ENCODE measurements at places on chromosomes 7 and 10.

- no peak for DNase-seq
Measured at GRCh38 chr10:24414597-24414996, 205.7 kb downstream of the KIAA1217 start.

DNA sequence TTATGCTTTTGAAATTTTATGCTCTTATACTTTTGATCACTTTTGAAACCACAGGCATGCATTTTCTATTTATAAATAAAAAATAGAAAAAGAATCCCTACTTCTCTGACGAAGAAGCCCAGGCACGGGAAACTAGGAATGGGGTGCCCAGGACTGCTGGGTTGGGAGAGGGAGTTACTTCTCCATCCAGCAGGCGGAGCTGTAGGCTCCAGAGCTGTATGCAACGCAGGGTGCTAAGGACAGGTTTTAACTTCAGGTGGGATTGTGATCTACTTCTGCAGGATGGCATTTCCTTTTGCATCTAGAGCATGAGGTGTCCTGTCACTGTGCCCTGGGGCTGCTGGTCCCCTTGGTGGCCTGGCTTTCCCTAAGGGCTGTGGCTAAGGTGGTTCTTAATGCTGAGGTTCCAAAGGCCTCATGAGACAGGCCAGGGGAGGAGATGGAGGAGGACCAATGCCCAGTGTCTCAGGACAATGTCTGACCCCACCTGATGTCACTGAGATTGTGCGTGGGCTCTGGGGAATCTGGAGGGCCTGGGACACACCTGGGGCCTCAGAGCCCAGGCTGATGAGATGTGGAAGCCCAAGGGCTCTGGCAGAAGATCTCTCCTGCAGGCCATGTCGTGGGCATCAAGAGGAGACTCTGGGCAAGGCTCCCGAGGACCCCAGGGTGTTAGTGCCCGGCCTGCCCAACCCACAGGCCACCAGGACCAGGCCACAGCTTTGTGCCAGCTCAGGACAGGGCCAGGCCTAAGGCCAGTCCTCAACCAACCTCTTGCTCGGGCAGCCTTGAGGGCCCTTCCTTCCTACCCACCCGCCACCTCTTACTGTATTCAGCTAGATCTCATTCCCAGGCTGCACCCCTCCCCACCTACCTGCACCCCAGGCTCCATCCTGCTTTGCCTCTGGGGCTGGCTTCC is 507 bp downstream of the CCDC201 start:
- DNase-seq = no peak

DNA sequence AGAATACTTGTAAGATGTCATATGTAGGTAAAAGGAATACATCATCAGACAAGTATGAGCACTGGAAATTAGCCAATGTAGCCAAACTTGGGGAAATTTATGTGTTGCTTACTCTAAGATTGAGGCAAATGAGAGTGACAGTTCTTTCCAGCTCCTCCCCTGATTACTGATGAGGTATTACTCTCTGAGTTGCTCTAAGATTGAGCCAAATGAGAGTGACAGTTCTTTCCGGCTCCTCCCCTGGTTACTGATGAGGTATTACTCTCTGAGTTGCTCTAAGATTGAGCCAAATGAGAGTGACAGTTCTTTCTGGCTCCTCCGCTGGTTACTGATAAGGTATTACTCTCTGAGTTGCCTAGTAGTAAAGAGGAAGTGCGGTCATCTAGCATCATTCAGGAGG is 435.8 kb downstream of the NRG3 start:
- DNase-seq = no peak

DNA sequence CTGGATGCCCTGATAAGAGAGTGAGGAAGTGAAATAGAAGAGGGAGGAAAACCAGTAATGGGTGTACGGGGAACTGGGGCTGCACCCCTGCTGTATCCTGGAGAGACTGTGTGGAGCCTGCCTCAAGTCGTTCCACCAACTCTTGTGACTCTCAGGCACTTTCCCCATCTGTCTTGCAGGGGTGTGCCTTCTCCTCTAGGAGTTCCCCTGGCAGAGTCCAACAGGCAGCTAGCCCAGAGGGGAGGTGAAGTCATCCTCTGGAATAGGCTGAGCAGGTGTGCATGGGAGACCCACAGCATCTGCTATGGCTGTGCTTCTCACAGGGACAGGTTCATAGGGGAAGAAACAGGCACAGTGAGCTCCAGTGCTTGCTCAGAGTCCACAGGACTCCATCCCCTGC is 46.8 kb downstream of the WIPF3 start:
- DNase-seq = no peak

- peak; percentile 28 for DNase-seq
Measured at GRCh38 chr10:70672165-70673042, at the start of gene ADAMTS14. ADAMTS14 (plus strand) TSS chr10:70672506; CDS start chr10:70672803, 297 bp downstream.

GRCh38 chr7:108805808-108806397 is 236.2 kb downstream of the DNAJB9 start:
- peak; percentile 29 for DNase-seq

GRCh38 chr10:112314822-112315474 is 31.7 kb downstream of the TECTB start:
- DNase-seq = peak; percentile 61

DNA sequence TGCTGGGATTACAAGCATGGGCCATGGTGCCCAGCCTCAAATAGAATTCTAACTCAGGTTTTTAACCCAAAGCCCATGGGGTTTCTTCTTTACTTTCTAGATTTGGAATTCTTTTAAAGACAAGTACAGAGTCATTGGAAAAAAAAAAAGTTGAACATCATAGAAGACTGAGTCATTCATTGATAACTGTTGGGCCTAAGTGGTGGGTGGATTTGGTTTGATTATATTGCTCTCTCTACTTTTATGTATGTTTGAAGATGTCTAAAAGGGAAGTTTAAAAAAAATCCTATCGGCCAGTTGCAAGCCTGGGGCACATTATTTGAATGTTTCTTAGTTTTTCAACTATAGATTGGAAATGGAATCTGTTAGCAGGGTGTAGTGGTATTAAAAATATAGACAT is 49.7 kb downstream of the INPP5F start:
- DNase-seq = no peak

- DNase-seq = peak; percentile 80
Measured at GRCh38 chr7:84948634-84949033, 238.2 kb downstream of the SEMA3D start.

GRCh38 chr7:1397491-1398327 is 61.6 kb downstream of the MICALL2 start:
- DNase-seq = peak; percentile 32

GRCh38 chr10:84270708-84271107 is 25.9 kb downstream of the RGR start:
- DNase-seq = no peak

DNA sequence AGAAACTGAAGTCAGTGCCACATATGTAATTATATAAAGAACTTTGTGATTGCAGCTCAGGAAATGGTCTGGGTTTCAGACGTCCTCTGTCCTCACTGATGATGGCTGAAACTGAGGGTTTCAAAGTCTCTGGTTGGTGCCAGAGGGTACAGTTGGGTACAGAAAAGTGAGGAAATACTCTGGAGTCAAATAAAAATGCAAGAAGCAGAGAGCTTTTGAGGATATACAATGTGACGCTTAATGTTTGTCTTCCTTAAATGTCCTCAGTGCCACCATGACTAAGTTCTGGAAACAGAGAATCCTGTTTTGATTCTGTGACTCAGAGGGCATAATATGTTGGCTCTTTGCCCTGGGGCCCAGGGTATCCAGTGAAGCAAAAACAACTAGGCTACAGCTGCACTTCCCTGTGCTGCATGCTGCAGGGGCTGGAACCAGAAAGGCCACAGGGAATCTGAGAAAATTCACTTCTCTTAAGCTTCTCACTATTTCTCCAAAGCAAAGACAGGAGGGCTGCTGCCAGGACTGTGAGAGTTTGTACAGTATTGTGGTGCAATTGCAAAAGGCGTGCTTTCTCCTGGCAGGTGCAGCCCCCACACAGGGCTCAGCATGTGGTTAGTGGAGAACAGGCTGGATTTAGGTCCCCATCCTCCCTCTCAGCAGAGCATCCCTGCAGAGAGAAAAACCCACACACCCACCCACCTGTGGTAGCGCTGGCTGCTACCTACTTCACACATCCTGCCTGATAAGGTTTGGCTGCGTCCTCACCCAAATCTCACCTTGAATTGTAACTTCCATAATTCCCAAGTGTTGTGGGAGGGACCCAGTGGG is 169.5 kb upstream of the SVIL start:
- DNase-seq = peak; percentile 89

- DNase-seq = no peak
Measured at GRCh38 chr10:121734589-121735045, 136.4 kb upstream of the FGFR2 start.

- DNase-seq = no peak
Measured at GRCh38 chr7:66331883-66332282, 126.7 kb downstream of the TPST1 start.

- DNase-seq = no peak
Measured at GRCh38 chr7:127017196-127017595, 235.5 kb downstream of the GRM8 start.

DNA sequence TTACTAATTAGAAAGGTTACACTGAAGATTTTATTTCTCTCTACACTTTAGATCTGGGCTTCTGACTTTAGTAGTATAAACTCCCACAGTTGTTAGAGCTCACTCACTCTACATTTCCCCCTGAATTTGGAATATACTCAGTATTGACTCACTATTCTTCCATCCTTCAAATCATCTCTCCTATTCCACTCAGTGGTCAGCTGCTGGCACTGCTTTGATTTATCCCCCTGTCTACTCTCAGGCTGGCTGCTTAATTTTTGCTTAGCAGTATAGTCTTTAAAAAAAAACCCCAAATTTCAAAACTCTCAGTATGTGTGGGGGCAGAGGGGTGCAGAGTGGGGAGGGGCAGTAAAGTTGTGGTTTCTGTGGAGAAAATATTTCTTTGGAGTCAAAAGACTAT is 68.9 kb downstream of the CDK6 start:
- DNase-seq = peak; percentile 82

DNA sequence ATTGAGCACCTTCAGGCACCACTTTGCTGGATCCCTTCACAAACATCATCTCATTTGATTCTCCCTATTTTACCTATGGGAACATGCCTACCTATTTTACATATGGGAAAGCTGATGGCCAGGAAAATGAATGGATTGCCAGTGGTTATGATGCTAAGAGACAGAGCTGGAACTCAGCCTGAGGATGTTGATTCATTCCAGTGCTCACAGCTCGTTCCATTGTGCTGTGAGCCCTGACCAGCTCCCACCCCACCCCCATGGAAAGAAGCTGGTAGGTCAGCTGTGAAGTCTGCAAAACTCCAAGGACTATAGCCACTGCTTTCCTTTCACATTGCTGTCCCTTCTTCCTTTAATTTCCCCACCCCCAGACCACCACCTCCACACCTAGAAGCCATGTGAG is 9.6 kb downstream of the UBTD1 start:
- peak; percentile 42 for DNase-seq

DNA sequence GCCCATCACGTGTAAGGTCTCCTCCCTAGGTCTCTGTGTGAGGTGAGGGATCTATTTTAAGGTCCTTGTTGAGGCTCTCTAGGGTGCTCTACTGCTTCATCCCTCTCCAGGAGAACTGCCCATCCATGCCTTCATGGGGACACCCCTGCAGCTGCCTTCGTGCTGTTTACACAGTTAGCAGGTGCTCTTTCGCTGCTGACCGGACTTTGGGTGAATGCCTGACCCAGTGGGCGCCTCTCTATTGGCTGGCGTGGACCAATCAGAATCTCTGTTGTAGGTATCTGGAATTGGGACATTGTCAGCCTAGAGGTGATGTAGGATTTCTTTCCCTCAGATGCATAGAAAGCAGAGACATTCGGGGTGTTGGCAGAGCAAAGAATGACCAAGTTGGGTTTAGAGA is 38.7 kb upstream of the HMX3 start:
- no peak for DNase-seq

DNA sequence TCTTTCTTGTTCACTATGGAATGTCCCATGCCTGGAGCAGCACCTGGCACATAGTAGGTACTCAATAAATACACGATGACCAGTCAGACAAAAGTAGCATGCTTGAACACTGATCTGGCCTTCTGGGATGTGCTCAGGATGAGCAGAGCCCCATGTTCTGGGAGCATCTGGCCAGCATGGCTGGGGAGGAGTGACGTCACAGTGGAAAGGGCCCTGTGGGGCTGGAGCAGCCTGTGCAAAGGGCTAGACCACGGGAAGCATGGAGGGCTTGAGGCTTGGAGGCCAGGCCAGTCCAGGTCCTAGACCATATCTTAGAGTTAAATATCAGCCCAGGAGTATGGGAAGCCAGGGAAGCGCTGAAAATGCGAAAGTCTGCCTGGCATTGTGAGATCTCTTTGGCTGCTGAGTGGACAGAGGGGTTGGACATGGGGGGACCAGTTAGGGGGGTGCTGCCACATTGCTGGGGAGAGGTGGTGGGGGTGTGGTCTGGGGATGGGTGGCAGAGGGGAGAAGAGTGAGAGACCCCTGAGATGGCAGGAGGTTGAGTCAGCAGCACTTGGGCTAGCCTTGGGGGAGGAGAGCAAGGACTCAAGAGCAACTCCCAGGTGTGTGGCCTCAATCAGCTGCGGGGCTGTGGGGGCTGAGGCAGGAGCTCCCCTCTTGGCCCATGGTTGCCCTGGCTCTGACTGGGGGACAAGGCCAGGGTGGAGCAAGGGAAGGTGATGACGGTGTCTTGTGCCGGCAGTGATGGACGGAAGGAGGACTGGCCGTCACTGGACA is 34.9 kb downstream of the ZCCHC24 start:
- DNase-seq = no peak

- peak; percentile 77 for DNase-seq
Measured at GRCh38 chr7:5665094-5666025, 116.1 kb downstream of the RNF216 start.

DNA sequence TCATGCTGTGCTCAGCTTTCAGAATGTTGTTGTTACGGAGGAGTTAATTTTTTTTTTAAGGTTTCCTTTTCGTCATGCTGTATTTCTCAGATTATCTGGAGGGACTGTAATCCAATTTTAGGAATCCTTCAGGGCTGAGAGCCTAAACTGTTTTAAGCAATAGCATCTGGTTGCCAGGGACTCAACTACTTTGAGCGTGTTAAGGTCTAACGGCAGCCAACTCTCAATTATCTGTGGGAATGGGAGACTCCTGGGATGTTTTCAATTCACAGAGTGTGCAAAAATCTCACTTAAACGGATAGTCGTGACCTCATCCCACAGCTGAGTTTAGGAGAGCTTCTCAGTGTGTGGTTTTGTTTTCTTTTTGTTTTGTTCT is 291.7 kb downstream of the AUTS2 start:
- no peak for DNase-seq

DNA sequence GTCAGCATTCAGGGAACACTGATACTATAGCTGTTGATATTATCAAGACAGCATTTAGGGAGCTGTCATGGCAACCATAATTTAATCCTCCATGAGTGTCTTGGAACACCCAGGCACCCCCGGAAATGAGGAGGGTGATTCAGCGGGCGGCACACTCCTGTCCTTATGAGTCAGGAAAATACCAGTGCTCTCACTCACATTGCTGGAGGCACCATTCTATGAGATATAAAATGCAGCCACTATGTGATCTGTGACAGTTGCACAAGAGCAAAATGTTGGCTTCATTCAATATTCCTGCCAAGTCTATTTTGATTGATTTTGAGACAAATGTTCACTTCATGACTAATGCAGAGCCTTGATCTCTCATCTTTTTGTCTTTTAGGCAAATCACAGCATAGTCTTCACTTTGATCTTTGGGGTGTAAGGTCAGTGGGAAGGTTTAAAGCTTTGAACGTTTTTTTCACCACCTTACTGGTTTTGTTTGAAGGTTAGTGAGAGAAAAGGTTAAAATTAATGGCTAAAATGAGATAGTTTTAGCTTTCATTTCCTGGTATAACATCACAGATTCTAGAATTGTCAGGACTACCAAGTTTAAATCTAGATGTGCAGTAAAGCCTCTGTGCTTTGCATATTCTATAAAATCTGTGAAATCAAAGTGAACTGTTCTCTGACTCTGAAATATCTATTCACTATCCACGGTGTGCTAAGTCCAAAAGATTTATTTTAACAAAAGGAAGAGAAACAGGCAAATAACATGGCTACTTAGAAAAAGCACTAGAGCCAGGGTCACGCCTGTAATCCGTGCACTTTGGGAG is 12.4 kb upstream of the ARHGAP12 start:
- DNase-seq = peak; percentile 95

Measured in fibroblast of skin of abdomen (primary cell).